ENCODE measurements at places on chromosomes 3 and 15.

DNA sequence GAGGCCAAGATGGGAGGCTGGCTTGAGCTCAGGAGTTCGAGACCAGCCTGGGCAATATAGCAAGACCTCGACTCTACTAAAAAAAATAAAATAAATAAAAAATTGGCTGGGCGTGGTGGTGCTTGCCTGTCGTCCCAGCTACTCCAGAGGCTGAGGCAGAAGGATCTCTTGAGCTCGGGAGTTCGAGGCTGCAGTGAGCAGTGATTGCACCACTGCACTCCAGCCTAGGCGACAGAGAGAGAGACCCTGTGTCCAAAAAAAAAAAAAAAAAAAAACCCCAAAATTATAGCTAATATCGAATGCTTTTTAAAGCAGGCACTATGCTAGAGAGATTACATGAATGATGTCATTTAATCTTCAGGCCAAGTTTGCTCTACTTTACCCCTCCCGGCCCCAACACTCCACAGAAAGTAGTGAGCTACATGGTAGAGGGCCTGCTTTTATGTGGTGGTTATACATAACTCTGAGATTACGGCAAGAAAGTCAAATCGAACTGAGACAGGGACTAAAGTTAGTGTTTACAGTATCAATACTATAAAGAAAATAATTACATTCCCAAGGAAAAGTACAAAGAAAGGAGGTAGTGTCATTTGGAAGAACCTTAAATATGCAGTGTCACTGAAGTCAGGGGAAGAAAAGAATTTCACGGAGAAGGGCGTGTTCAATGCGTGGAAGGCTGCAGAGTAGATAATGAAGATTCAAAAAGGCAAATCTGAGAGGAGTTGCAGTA, 1.1 kb downstream of the ADPGK start:
- DNase-seq: peak; percentile 22

DNA sequence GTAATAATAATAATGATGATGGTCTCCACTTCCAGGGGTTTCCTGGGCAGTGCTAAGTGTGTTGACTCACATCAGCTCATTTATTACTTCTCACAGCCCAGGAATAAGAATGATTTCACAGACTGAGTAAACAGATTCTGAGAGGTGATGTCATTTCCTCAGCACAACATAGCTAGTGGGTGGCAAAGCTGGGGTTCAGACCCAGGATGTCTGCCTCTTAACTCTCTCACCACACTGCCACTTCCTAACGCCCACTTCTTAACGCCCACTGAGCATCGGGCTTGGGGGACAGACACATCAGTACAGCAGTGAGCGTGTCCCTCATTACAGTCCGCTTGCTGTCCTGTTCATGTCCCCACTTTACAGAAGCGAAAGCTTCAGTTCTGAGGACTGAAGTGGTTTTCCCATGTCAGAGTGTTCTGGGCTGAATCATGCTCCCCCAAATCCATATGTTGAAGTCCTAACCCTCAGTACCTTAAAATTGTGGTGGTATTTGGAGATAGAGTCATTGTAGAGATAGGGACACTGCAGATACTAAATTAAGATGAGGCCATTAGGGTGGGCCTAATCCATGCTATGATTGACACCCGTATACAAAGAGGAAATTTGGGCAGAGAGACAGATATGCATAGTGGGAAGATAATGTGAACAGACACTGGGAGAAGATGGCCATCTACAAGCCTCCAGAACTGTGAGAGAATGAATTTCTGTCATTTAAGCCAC, 68.0 kb downstream of the ATP2B2 start:
- peak; percentile 3 for DNase-seq

DNA sequence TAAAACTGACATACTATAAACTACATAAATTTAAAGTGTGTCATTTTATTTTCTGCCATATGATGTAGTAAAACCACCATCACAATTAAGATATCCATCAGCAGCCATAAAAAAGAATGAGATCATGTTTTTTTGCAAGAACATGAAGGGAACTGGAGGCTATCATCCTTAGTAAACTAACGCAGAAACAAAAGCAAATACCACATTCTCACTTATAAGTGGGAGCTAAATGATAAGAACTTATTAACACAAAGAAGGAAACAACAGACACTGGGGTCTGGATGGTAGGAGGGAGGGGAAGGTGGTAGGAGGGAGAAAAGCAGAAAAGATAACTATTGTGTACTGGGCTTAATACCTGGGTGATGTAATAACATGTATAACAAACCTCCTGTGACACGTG, 24.6 kb downstream of the CCDC14 start:
- peak; percentile 65 for DNase-seq

GRCh38 chr3:65871305-65872141, 167.2 kb downstream of the MAGI1 start:
- DNase-seq: no peak

DNA sequence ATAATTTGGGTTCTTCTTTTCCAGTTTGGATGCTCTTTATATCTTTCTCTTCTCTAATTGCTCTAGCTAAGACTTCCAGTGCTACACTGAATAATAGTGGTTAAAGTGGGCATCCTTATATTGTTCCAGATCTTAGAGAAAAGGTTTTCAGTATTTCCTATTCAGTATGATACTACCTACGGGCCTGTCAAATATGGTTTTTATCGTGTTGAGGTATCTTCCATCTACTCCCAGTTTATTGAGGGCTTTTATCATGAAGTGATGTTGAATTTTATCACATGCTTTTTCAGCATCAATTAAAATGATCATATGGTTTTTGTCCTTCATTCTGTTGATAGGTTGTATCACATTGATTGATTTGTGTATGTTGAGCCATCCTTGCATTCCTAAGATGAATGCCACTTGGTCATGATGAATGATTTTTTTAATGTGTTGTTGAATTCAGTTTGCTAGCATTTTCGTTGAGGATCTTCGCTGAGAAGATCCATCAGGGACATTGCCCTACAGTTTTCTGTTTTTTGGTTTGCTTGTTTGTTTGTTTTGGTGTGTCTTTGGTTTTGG, 3.0 kb upstream of the LRRC34 start:
- no peak for DNase-seq

DNA sequence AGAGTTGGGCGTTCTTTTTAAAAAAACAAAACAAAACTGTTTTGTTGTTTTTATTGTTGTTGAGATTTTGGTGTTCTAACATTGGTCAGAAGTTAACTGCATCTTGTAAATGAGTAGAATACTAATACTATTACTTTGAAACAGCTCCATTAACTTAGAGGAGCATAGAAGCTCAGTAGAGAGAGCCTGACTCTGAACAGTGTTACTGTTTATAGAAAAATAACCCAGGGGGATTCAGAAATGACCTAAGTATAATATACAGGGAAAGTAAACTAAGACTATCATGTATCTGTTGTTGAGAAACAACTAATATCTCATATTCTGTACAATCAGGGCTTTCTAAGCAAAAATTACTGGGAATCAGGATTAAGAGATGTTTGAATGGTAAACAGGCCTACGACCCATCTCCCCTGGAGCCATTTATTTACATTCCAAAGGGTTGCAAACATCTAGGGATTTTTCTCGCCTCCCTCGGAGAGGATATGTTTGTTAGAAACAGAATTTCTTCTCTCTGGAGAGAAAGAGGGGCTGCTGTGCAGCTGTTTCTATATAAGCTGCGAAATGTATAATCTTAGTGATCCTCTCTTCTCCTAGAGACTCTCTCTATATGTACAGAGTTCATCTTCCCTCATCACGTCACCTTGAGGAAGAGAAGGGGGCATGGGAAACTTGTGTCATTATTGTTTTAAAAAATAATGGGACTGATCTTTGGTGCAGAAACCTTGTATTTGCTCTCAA, 827.5 kb upstream of the DPPA4 start:
- DNase-seq: peak; percentile 77

GRCh38 chr15:83063551-83063950, 3.5 kb downstream of the BTBD1 start:
- DNase-seq: no peak

- DNase-seq: no peak
Measured at GRCh38 chr15:39113741-39114140, 467.1 kb upstream of the THBS1 start.

GRCh38 chr3:59832702-59833101, 782.9 kb upstream of the CFAP20DC start:
- DNase-seq: no peak

- DNase-seq: no peak
Measured at GRCh38 chr3:38554127-38554827, 58.1 kb downstream of the EXOG start.

- DNase-seq: no peak
Measured at GRCh38 chr15:61047783-61048182, 181.3 kb downstream of the RORA start.

DNA sequence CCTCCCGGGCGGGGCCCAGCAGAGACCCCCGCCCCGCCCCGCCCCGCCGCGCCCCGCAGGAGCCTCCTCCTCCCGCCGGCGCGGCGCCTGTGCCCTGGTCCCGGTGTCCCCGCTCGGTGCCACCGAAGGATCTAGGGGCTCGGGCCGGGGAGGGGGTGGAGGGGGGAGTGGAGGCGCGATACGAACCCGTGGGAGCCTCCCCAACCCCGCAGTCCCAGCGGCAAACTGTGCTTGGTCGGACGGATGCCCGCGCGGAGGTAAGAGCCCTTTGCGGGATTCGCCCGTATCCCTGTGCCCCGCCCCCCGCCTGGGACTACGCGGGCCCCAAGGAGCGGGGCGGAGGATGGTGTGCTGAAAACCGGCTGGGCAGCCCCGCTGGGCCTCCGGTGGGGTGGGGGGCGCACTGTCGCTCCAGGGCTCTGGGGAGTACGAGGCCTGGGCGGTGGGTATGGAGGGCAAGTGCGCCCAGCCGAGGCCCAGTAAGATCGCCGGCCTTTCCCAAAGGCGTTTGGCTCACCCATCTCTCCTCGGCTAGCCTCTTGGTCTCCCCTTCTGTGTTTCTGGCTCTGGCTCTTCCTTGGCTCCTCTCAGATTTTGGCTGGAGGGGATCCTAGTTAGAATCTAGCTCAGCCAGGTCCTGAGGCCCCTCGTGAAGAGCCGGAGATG, 65.6 kb upstream of the POLG start:
- DNase-seq: no peak

GRCh38 chr15:74451322-74451721, 9.6 kb downstream of the UBL7 start:
- no peak for DNase-seq

GRCh38 chr3:46831316-46831715, 31.9 kb downstream of the MYL3 start:
- no peak for DNase-seq

DNA sequence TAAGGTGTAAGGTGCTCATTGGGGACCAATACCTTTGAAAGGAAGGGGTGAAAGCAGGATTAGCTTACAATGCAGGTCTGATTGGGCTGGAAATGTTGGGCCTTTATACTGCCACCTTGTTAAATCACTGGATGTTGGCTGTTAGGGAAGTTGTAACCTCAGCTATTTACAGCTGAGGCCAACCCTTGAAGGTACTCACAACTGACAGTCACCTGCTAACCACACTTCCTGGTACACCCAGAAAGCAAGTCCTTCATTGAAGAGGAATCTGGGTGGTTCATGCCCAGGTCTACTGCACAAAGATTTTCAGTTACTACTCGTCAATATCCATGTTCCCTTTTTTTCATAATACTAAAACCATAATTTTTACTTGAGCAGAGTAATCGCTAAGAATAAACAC, 65.4 kb upstream of the CLDN18 start:
- no peak for DNase-seq

GRCh38 chr15:62297933-62298332, 132.8 kb upstream of the C2CD4B start:
- no peak for DNase-seq

DNA sequence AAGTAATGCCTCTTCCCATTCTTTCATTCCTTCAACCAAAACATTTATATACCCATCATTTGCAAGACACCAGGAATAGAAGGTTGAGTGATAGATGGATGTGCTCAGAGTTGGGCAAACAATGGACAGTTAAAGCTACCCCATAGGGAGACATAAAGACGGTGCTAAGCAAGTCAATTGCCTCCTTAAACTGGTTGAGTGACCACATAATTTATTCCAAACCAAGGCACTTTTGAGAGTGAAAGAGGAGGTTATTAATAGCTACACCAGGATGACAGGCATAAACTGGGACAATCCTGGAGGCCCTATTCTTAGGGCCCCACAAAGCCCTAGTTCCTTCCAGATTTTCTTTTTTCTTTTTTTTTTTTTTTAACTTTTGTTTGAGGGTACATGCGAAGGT, 21.4 kb upstream of the DYNC1LI1 start:
- no peak for DNase-seq

- DNase-seq: no peak
Measured at GRCh38 chr15:52789601-52790168, 451 bp downstream of the ONECUT1 start.

GRCh38 chr15:81239190-81239589, 42.5 kb downstream of the IL16 start:
- DNase-seq: peak; percentile 17

- DNase-seq: no peak
Measured at GRCh38 chr3:4497843-4498324, 4.7 kb downstream of the ITPR1 start.

GRCh38 chr3:115448851-115449250, 174.5 kb upstream of the GAP43 start:
- DNase-seq: no peak

- DNase-seq: no peak
Measured at GRCh38 chr3:42728056-42728455, 25.5 kb upstream of the HHATL start.

DNA sequence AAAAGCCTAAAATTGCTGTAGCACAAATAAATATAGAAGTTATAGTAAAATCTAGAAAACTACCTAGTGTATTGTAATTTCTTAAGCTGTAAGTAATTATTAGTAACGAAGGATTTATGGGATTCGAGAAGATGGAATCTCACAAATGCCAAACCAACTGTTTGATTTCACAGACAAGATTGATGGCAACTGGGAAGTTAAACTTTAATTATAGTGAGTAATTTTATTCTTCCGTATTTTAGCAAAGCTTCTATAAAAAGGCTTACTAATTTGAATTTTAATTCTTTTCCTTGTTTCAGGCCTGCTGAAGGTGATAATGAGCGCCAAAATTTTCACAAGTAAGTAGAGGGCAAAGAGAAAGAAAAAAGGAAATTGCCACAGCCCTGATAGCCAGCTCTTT, 36.6 kb downstream of the GATM start:
- no peak for DNase-seq

DNA sequence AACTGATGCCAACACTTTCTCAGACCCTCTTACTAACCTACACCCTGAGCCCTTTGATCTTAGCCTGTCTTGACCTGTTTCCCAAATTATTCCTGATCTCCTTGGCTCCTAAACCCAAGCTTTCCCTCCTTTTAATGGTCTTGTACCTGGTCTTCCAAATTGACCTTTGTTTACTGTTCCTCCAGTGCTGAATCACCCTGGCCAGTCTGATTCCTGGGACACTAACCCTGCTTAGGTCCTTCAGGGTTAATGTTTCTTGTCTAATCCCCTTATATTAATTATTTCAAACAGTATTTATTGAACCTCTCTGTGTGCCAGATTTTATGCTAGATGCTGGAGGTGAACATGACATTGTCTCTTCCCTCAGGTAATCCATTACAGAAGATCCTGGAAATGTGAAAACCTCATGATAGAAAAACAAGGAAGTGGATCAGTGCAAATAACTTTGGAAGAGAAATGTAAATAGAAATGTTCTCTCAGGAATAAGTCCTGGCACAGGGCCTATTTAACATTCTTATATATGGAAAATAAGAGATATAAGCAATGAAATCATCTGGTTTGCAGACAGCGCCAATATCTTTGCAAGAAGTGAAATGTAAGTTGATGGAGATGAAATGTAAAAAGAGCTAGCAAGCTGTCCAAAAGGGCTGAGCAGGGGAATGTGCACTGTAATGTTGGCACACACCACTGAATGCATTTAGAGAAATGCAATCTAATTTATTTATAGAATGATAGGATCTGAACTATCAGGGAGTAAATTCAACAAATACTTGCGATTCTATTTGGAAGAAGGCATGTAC, 20.7 kb downstream of the HGD start:
- no peak for DNase-seq

All from fibroblast of villous mesenchyme (primary cell).